Activated B cell treated with CpG ODN at 0.5 μM for 24 hours (primary cell): ENCODE measurements at places on chromosomes 5 and 9. TPM values are rescaled to one million over a fixed set of nuclear protein-coding genes. Genes with fewer than 3 reads are reported as not detected.
A peak's percentile ranks its signal among the peaks of the same experiment; 100 is the strongest.

- no peak for DNase-seq
Observed at GRCh38 chr5:179829732-179830435, 9.2 kb downstream of the SQSTM1 start.

DNA sequence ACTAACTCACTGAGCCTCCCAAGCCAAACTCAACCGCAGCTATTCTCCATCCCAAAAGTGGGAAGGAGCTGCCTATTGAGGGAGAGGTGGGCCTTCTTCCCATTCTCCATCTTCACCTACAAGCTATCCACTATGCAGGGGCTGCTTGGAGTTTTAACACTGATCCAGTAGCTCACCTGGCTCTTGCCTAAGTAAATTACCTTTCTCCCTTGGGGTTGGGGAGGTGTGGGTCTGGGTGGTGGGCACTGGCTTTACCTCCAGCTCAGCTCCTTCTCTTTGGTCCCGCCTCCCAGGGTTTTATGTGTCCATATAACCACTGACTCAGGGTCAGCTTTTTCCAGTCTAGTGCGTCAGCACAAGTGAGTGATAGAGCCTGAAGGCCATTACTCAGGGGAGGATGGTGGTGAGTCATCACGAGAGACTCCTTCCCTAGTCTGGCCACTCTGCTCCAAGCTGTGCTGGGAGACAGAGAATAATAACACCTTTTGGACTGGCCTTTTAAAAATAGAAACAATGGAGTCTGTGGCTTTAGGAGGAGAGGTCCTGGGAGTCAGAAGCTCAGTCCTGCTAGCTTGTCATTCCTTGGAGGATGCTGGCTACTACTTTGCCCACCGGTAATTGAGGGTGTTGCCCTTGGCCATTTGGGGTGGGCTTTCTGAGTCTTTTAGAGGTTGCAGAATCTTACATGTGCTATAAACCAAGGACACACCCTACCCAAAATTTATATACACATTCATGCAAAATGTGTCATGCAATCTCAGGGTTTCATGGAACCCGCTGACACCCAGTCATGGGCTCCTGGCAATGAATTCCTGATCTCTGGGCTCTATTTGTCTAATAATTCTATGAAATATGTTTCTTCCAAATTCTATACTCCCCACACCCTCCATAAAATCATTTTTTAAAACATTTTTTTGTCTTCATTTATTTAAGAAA lies 35.6 kb upstream of the ATP6V1G1 start:
- no peak for DNase-seq

GRCh38 chr9:110069326-110070248 lies 138.4 kb downstream of the C9orf152 start:
- no peak for DNase-seq

DNA sequence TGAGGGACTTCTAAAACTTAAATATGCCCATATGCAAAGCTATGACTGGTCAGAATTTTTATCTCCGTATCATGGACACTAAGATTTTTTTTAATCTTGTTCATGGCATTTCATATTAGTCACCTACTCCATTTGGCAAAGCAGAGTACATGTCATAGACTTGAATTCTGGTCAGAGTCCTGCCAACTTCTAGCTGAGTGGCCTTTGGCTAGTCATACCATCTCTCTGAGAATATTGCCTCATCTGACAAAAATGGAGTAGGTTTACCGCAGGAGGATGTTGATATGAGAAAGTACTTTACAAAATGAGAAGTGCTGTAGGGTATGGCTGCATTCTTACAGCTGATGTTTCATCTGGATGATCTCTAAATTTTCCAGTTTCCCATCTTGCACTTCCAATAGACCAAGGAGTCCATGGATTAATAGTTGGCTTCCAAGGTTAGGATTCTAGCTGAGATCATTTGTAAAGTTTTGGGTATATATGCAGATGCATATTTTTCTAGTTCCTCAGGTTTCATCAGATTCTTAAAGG lies 150.8 kb upstream of the NR3C1 start:
- no peak for DNase-seq

- no peak for DNase-seq
Observed at GRCh38 chr5:164934561-164934960, 1429.1 kb downstream of the MAT2B start.

GRCh38 chr9:121700165-121700831 lies 48.9 kb downstream of the DAB2IP start:
- DNase-seq: peak; percentile 17

- no peak for DNase-seq
Observed at GRCh38 chr5:78594610-78595457, 53.7 kb downstream of the LHFPL2 start.

GRCh38 chr9:126248680-126249079 lies 77.9 kb upstream of the MVB12B start:
- DNase-seq: no peak

Gene SPINK13
- not detected in 2 replicates for total RNA-seq

Gene CDH10
- not detected in 2 replicates for total RNA-seq
